ENCODE measurements at places on chromosomes 12 and 14.
A peak's percentile ranks its signal among the peaks of the same experiment; 100 is the strongest.

GRCh38 chr14:23568600-23569331 lies 1.2 kb upstream of the AP1G2 start:
- H3K4me3 ChIP-seq = no peak overlapping the region
- no peaks in the 10 kb centered on the region for H3K36me3 ChIP-seq
- H3K27me3 ChIP-seq = no peaks in the 10 kb centered on the region
- no peak overlapping the region for H3K27ac ChIP-seq

- no peak overlapping the region for H3K27ac ChIP-seq
- H3K36me3 ChIP-seq = no peaks in the 10 kb centered on the region
These were observed 691.6 kb upstream of the FBXO33 start for GRCh38 chr14:40123816-40124215.

- no peak overlapping the region for H3K4me3 ChIP-seq
- no peak for DNase-seq
- H3K27ac ChIP-seq = peak overlapping the region; percentile 44
These were observed 139.9 kb downstream of the AKAP6 start for GRCh38 chr14:32468955-32469354.

GRCh38 chr12:57210926-57211692 lies 5.5 kb upstream of the NXPH4 start:
- H3K27ac ChIP-seq = no peak overlapping the region
- peaks cover 14% of the 10 kb centered on the region for H3K27me3 ChIP-seq
- H3K4me3 ChIP-seq = no peak overlapping the region
- no peaks in the 10 kb centered on the region for H3K36me3 ChIP-seq
- DNase-seq = no peak

GRCh38 chr12:60209933-60210332 lies 614.1 kb downstream of the SLC16A7 start:
- H3K27ac ChIP-seq = no peak overlapping the region
- no peaks in the 10 kb centered on the region for H3K36me3 ChIP-seq
- no peak for DNase-seq
- no peaks in the 10 kb centered on the region for H3K27me3 ChIP-seq
- no peak overlapping the region for H3K4me3 ChIP-seq
- H3K4me1 ChIP-seq = no peaks in the 10 kb centered on the region

- H3K4me1 ChIP-seq = no peaks in the 10 kb centered on the region
- H3K36me3 ChIP-seq = no peaks in the 10 kb centered on the region
- H3K27ac ChIP-seq = no peak overlapping the region
- no peak for DNase-seq
- peak overlapping the region; percentile 34 for H3K4me3 ChIP-seq
- H3K27me3 ChIP-seq = peaks cover 7% of the 10 kb centered on the region
These were observed 536 bp upstream of the TUNAR start for GRCh38 chr14:95875831-95876760.

DNA sequence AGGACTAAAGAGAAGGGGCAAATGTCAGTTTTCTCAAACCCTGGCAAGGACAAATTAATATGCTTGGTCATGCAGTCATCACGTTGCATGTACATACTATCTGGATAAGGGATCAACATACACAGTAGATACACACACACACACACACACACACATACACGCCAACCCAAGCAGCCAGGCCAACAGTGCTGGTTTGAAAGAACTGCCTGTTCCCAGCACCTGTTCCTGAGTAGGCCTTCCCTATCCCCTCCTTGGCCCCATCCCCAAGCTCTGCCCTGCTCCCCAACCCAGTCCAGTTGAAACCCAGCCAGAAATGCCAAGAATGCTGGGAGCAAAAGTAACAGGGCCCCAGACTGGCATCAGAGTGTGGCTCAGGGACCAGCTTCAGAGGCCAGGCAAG lies 4.4 kb downstream of the ITGA7 start:
- H3K4me3 ChIP-seq = peak overlapping the region; percentile 85
- peak overlapping the region; percentile 92 for H3K27ac ChIP-seq
- peak; percentile 81 for DNase-seq
- peaks cover 38% of the 10 kb centered on the region for H3K4me1 ChIP-seq
- H3K27me3 ChIP-seq = no peaks in the 10 kb centered on the region
- H3K36me3 ChIP-seq = peaks cover 37% of the 10 kb centered on the region

GRCh38 chr14:63478437-63478852 lies 64.7 kb downstream of the PPP2R5E start:
- no peak for DNase-seq
- H3K27ac ChIP-seq = no peak overlapping the region
- no peaks in the 10 kb centered on the region for H3K27me3 ChIP-seq
- H3K4me1 ChIP-seq = peaks cover 8% of the 10 kb centered on the region
- no peak overlapping the region for H3K4me3 ChIP-seq
- no peaks in the 10 kb centered on the region for H3K36me3 ChIP-seq

All from psoas muscle (tissue), 8 donors.